Activated T-cell treated with anti-CD3 and anti-CD28 coated beads, Interleukin-2, amount 50 U/mL, for 72 hours (primary cell): ENCODE measurements at places on chromosomes 11 and 22. TPM values are rescaled to one million over a fixed set of nuclear protein-coding genes. Genes with fewer than 3 reads are reported as not detected.

PTGDR2 gene
- total RNA-seq: 0.17 TPM

GRCh38 chr11:119804698-119805097 is 75.7 kb upstream of the NECTIN1 start:
- DNase-seq: no peak

- no peak for DNase-seq
Observed at GRCh38 chr11:97614606-97615005, 1224.8 kb downstream of the JRKL start.

DNA sequence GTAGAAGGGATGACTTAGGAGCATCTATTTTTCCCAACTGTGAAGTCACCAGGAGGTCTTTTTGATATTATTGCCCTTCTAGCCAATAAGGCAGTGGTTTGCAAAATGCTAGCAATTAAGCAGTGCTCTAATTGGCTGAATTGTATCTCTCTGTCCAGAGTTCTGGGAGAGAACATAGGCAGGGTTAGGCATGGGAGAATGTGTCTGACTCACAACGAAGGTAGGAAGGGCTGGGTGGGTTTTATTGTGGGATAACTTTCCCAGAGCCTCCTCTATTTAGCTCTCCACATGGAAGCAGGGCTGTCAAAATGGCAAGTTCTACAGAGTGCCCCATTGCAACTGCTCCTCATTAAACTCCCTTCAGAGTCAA is 415.9 kb upstream of the CADM1 start:
- DNase-seq: no peak

GRCh38 chr22:22037229-22037628 is 54.6 kb upstream of the TOP3B start:
- DNase-seq: no peak

DNA sequence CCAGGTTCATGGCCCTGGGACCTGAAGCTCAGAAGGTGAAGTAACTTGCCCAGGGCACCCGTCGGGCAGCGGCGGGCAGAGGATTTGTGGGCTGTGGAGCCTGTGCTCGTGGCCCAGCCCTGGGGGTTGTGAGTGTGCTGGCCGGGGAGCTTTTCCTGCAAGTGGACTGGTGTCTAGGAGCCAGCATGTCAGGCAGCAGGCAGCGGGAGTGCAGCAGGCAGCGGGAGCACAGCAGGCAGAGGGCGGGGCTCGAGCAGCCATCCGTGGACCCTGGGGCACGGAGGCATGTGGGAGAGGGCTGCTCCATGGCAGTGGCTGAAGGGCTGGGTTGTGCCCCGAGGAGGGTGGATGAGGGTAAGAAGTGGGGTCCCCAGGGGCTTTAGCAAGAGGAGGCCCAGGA is 72.7 kb upstream of the PPP6R3 start:
- no peak for DNase-seq

DNA sequence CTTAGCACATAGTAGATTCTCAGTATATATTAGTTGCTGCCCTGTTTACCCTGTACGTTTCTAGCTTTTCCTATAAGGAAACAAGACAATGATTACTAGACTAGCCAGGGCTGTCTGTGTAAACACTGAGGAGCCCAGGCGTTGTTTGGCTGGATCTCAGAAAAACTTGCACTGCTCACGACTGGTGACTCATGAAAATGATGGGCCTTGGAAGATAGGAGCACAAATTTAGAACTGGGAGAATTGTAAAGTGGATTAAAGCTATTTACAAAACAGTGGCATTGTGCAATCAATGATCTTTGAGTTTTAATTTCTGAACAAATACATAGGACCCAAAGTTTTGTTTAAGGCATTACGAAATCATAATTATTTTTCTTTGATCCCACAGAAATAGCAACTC is 276.9 kb downstream of the FAM76B start:
- DNase-seq: no peak
